ENCODE measurements at places on chromosomes 1 and 21.

DNA sequence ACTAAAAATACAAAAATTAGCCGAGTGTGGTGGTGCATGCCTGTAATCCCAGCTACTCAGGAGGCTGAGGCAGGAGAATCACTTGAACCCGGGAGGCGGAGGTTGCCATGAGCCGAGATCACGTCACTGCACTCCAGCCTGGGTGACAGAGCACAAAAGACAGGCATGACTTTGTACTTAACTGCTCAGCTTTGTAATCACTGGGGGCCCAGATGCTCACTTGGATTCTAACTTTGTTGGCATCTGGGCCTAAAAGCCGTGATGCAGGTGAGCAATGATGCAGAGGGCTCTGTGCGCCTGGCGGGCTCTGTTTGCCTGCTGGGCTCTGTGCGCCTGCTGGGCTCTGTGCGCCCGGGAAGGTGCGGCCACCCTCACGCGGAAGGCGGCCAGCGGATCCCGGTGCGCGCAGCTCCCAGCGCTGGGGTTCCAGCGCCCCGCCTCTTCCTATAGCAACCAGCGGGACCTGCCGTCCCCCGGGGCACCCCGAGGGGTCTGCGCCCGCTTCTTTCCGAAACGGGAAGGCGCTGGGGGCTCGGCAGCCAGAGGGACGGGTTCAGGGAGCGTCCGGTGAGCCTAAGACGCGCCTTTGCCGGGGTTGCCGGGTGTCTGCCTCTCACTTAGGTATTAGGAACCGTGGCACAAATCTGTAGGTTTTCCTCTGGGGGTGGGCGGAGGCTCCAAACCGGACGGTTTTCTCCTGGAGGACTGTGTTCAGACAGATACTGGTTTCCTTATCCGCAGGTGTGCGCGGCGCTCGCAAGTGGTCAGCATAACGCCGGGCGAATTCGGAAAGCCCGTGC is 31.7 kb downstream of the PRMT2 start:
- no peak for DNase-seq

DNA sequence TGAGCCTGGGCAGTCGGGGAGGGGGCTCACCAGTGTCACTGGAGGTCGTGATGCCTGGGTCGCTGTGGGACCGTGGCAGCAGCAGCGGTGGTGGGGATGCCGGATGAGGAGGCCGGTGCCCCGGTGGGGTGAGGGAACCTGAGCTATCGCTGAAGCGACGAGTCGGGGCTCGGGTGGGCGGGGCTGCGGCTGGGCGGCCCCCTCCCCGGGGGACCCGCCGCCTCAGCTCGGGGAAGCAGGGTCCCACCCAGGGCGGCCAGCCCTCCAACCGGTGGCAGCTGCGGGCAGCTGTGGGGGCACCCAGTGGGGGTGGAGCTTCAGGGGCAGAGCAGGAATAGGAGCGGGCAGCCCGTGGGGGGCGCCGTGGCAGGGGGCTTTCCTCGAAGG is 5.0 kb downstream of the ENTREP3 start:
- DNase-seq = no peak

DNA sequence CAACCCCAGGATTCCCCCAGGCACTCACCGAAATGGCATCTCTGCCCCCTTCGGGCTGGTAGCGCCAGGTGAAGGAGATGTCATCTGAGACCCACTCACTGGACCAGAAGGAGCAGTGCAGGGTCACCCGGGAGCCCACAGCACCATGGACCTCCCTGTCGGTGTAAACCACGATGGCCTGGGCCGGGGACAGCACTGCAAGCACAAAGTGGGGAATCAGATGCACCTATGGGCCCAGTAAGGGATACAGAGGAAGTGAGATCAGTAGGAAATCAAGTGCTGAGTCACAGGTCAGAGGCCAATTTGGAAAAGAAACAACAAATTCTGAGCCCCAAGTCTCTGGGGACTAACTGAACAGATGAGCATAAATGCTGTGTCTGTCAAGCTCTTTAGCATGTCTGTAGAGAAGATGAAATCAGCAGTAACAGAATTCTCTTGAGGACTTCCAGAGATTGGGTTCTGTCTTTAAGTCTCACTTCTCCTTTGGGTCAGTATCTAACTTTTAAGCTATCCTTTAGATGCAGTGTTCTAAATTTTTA is 2.5 kb downstream of the MPZ start:
- no peak for DNase-seq

DNA sequence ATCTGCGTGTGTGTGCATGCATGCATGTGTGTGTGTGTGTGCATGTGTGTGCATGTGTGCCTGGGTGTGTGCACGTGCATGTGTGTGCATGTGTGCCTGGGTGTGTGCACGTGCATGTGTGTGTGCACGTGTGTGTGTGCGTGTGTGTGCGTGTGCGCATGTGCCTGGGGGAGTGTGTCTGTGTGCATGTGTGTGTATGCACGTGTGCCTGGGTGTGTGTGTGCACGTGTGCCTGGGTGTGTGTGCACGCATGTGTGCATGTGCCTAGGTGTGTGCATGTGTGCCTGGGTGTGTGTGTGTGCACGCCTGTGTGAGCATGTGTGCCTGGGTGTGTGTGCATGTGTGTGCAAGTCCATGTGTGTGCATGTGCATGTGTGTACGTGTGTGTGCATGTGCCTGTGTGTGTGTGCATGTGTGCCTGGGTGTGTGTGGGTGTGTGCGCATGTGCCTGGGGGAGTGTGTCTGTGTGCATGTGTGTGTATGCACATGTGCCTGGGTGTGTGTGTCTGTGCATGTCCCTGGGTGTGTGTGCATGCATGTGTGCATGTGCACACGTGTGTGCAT is 29.3 kb upstream of the COL6A2 start:
- no peak for DNase-seq

- no peak for DNase-seq
Observed at GRCh38 chr1:200247518-200247917, 162.3 kb downstream of the ZNF281 start.

- no peak for DNase-seq
Observed at GRCh38 chr21:24903994-24904635, 703.2 kb downstream of the MRPL39 start.

DNA sequence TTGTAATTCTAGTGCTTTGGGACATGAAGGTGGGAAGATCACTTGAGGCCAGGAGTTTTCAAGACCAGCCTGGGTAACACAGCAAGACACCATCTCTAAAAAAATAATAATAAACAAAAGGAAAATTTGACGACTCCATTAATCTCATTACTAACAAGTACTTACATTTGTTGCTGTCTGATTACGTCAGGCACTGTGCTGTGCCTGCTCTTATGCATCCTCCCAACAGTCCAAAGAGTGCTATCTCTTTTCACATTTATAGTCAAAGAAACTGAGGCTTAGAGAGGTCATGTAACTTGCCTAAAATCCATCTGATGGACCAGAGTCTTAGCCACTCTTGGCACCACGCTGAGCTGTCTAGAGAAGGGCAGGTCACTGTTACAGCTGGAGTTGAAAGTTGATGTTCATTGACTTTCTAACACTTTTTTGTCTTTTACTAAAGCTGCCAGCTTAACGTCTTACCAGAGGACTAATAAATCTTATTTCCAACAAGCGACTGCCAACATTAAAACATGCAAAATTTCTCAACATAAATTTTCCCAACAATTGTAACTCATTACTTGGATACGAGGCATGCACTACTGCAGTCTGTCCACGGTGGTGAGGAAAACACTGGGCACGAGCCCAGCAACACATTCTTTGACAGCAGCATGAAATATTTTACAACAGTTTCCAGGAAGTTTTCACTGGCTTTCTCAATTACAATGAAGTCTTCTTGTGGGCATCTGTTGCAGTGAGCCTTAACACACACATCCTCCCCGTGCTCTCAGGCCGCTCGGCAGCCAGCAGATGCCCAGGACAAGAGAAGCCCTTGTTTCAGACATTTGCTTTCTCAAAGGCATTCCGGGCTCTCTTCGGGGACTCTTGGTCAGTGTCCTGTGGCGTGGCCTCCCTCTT is 262.9 kb upstream of the PROX1 start:
- no peak for DNase-seq

DNA sequence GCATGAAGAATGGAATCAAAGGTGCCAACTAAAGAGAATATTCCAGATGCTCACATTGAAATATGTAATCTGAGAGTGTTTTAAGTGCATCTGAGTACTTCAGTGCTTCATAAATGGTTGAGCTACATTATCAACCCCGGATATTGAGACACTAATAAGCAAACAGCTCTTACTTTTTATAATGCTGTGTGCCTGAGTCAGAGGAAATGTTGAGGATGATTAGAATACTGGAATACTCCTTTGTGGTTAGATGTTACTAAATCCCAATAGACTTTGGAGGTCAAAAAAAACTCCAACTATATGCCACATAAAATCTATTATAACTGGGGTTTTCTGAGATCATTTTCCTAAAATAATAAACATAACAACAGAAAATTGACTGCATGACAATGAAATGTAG is 12.5 kb upstream of the KCNA3 start:
- no peak for DNase-seq

DNA sequence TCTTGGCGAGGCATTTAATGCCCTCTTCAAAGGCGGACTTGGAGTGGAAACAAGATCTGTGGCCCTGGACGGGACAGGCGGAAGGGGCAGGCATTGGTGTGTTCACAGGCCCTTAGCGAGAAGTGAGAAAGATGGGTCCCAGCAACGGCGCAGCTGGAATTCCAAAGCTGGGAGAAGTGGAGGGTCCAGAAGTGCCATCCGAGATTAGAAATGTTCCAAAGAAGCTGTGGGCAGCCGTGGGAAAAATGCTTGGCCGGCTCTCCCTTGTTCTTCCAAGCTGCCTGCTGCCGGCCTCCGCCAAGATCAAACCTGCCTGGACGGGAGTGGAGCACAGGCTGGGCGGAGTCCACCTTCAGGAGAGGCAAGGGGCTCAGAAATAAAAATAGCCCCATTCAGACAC is 69.4 kb upstream of the ACTRT2 start:
- no peak for DNase-seq

DNA sequence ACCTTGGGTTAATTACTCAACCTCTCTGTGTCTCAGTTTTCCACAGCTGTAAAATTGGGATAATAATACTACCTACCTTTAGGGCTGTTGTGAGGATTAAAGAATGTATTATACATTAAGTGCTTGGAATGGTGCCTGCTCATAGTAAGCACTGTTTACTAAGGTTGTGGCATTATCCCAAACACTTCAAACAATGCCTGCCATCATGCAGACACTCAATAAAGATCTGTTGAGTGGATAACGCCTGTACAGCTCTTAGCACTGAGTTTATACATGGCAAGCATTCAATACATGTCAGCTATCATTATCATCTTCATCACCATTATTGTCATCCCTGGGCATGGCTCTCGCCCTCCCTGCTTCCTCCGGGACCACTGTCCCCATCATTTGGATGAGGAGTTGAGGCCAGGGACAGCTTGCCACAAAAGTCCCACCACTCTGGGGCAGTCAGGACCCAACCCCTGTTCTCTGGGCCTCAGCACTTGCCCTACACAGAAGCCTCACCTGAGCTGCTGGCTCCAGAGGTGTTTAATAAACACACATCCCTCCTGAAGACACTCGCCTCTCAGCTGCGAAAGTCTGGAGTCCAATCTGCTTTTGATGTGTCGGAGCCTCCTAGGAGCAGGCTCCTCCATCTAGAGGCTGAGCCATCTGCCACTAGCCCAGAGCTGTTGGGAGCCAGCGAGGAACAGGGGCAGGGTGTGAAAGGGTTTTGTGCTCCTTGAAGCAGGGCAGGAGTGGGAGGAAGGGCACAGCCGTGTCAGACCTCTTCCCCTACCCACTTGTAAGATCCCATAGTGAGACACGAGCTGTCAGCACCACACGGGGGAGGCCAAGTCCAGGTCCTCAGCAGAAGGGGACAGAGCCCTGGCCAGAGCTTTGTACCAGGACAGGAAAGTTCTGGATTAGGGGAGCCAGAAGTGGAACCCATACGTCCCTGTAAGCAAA is 80.9 kb upstream of the ZC3H12A start:
- DNase-seq = no peak

GRCh38 chr1:25662061-25662460 is 45.5 kb downstream of the MAN1C1 start:
- no peak for DNase-seq

DNA sequence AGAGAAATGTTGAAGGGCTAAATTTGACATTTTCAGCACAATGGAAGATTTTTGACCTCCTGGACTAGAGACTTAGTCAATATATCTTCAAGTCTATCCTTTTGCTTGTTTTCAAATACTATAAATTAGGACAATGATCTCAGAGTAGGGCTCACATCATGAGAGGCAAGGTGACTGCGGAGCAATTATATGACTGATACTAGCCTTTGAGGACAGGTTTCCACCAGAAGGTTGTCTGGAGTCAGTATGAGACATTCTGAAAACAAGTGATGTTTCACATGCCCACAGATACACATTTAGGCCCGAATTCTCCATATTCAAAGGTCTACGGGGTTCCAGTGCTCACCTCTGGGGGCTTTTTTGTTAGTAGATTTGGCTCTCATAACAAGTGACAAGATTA is 142.3 kb upstream of the SAMSN1 start:
- DNase-seq = no peak

DNA sequence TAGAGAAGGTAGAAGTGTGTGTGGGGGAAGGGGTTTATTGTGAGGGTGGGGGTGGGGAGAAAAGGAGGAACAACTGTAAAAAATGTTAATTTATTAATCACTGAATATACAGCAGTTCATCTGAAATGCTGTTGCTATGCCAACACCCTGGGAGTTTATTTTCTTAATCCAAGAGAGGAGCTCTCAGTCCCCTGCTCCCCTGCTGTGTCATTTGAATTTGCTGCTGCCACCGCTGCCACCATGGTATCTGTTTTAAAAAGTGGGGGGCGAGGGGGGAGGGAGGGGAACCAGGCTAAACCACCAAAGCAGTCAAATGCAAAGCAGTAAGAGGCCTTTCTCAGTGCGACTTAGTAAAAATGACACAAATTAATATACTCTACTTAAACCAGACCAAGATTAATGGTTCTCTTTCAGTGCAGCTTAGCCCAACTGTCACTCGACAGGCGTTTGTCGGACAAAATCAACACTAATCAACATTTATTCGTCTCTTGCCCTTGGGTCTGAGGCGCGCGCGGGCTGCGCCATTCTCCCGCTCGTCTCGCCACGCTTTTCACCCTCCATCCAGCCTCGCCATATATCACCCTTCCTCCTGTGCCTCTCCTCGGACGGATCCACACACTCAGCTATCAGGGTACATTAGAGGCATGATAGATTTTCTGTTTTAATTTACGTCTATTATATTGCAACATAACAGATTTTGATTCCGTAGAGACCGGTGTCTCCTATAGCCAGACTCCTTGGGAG is 76.2 kb downstream of the PBX1 start:
- DNase-seq = no peak

GRCh38 chr1:8493916-8494540 is 176.1 kb downstream of the SLC45A1 start:
- DNase-seq = no peak

- DNase-seq = no peak
Observed at GRCh38 chr1:110443451-110443850, 7.5 kb upstream of the PROK1 start.

- DNase-seq = no peak
Observed at GRCh38 chr1:220003015-220003414, 43.3 kb downstream of the EPRS1 start.
